ENCODE measurements at places on chromosomes 4 and X.

DNA sequence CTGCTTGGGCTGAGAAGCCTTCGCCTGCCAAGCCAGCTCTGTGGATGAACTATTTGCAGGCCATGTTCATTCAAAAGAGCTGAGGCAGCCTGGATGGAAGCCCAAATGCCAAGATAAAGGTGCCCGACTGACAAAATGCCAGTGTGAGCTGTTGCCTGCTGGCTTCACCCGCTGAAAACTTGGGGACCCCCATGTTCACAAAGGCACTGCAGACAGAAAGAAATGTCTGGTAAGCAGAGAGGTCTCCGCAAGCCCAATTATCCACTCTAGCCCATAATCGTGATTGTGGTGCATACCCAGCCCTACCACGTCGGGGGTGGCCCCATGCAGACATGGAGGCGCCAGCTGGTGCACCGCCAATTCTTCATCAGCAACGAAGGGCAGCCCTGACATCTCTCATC lies 13.0 kb upstream of the SMIM20 start:
- no peak for DNase-seq

- DNase-seq: no peak
These were observed 216.6 kb downstream of the DCTD start for GRCh38 chr4:182700362-182701160.

- no peak for DNase-seq
These were observed 2.8 kb downstream of the TIGD2 start for GRCh38 chr4:89114100-89114499.

GRCh38 chr4:142043509-142043908 lies 407.1 kb downstream of the IL15 start:
- DNase-seq: no peak

GRCh38 chr4:37812713-37813112 lies 13.8 kb upstream of the PGM2 start:
- no peak for DNase-seq

DNA sequence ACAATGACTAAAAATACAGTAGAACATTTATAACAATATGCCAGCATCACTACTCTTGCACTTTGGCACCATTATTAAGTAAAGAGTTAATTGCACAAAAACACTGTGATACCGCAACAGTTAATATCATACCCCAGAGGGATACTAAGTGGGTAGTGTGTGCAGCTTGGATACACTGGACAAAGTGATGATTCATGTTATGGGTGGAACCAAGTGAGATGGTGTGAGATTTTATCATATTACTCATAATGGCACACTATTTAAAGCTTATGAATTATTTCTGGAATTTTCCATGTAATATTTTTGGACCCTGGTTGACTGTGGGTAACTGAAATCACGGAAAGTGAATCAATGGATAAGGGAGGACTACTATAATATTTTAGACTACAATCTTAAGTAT lies 265.3 kb downstream of the PCDH18 start:
- no peak for DNase-seq

DNA sequence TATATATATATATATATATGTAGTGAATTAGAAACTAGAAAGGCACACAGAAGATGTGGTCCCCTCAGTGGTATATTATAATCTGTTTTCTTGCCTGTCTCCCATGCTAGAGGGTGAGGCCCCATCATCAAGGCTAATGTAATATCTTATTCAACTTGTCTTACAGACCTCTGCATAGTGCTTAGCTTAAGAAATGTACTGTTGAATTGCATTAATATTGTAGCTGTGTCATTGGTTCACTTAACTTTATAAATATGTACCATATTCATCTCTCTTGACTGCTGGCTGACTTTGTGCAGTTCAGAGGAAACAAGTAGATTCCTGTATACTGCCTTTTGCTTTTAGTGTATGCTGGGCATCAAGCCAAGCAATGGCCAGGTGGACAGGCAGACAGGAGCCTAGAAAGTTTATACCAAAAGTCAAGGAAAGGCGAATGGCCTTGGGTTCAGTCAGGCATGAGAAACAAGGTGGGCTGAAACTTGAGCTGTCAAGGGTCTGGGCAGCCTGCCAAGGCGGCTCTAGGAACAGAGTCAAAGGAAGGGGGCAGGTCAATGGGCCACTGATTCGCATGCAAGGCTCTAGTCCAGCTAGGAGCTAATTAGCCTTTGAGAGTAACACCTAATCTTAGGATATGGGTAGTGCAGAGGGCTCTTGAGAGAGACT lies 78.8 kb upstream of the LEF1 start:
- DNase-seq: no peak

GRCh38 chr4:32219306-32220075 lies 1499.3 kb downstream of the PCDH7 start:
- DNase-seq: no peak

DNA sequence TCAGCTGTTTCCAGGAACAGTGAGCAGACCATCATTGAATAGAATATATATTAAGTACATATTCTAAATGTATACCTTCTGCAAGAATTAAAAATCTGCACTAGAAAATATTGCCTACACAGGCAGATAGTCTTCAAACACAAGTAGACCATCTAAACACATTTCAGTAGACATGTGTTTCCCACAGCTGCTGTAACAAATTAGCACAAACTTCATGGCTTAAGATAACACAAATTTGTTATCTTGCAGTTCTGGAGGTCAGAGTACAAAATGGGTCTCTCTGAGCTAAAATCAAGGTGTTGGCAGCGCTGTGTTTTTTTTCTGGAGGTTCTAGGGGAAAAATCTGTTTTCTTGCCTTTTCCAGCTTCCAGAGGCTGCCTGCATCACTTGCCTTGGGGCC lies 42.7 kb downstream of the SH3RF1 start:
- DNase-seq: no peak

GRCh38 chr4:577499-578450 lies 1.7 kb upstream of the TMEM271 start:
- no peak for DNase-seq

DNA sequence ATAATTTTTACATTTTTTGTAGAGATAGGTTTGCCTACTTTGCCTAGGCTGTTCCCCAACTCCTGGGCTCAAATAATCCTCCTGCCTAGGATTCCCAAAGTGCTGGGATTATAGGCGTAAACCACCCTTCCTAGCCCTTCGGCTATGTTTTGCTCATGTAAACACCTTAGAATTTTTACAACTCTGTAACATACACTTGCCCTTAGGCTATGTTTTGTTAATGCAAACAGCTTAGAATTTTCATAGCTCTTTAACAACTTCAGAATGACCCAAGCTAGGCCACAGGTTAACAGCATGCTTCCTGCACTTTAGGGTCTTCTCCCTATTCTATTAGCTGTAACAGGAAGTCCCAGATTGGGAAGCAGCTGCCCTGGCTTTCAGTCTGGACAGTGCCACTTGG lies 24.2 kb downstream of the KLHL15 start:
- no peak for DNase-seq

GRCh38 chr4:27921231-27921630 lies 1060.6 kb downstream of the STIM2 start:
- no peak for DNase-seq

DNA sequence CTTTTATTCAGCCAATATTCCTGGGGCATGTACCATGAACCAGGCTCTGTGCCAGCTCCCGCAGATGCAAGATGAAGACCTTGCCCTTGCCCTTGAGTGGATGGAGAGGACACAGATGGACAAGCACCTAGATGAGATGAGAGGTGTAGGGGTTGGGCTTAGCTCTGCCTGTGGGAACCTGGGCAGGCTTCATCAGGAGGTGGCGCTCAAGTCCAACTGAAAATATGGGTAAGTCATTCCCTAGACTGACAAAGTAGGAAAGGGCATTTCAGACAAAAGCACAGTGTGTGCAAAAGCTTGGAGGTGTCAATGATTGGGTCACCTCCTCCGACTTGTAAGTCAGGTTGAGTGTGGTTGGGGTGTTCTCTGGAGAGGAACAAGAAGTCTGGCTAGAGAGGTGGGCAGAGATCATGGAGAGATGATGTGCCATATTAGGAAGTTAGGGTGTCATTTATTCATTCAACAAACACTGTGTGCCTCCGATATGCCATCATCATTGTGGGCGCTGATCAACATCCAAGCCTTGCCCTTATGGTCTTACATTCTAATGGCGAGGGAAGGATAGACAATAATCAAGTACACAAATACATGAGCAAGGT lies 64.6 kb downstream of the ANAPC4 start:
- peak; percentile 75 for DNase-seq

DNA sequence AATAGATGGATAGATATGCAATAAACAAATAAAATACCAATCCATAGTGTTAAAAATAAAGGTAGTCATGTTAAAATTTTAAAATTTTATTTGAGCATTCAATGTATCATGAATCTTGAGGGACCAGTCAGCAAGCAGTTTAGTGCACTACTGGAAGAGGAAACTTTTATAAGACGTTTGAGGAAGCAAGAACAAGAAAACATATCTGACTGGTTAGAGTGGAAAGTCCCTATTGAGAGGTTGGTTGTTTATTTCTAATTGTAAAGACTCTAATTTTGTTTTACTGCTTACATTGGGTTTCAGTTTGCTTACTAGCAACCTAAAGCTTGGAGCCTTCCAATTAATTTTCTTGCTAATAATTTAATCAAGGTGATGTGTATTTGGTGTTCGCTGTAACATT lies 786.2 kb downstream of the RAB28 start:
- DNase-seq: no peak

GRCh38 chrX:5458300-5458842 lies 770.3 kb downstream of the NLGN4X start:
- DNase-seq: peak; percentile 3

DNA sequence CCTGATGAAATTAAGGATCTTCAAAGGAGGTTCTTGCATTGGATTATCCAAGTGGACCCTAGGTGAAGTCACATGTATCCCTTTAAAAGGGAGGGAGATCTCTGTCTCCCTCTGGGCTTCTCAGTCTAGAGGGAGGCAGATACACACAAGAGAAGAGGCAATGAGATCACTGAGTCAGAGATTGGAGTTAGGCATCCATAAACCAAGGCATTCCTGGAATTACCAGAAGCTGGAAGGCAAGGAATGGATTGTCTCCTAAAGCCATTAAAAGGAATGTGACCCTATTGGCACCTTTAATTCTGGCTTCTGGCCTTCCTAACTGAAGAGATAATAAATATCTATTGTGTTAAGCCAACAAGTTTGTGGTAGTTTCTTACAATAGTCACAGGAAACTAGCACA lies 383.2 kb downstream of the PACRGL start:
- DNase-seq: no peak

DNA sequence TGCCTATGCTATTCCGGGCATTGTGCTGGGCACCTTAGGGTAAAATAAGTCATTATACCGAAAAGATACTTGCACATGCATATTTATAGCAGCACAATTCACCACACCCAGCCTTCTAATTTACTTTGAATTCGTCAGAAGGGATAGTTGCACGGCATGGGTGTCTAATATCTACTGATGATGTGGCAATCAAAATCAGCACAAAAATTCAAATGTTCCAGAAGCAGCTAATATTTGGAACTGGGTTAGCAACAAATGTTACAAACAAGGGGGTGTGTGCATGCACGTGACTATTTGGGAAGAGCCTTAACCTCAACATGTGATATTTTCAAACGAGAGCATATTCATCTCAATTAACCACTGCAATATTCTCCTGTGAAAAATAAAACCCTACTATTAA lies 79.7 kb upstream of the PRSS48 start:
- DNase-seq: no peak

DNA sequence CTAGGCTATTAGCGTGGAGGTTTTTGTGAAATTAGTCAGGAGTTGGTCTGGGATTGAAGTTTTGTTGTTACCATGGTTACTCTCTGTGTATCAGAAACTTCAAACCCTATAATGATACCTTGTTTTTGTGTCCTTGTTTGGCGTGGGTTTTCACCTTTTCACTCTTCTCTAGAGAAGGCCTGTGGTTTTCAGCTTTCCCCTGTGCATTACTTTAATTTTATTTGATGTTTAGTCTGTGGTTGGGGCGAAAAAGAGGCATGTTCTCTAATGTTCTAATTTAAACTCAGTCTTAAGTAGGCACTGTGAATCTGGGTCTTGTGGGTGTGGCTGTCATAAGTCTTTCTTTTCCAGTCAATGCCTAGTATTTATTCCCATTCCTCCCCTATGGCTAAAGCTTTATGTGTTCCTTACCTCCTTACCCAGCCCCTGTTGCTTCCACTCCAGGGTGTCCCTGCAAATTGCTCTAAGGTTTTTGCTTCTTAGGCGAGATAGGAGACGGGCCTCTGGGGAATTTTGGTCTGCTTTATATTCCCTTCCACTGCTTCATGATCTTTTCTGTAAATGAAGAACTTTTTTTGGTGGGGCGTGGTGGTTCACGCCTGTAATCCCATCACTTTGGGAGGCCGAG lies 326.3 kb upstream of the ZCCHC13 start:
- DNase-seq: no peak

DNA sequence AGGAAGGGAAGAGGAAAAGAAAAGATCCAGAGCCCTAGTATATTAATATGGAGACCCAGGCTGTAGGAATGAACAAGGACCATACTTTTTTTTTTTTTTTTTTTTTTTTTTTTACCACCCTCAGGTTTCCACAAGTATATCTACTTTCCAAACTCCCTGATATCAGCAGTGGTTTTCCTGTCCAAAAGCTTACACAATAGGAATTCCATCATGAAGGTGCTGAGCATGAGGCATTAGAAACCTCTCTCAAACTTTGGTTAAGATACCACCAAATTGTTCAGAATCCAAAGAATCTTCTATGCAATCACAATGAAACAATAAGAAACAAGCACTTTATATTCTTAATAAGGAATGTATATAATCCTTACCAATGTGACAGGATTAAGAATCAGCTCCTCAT lies 26.5 kb downstream of the RPS6KA3 start:
- DNase-seq: no peak

DNA sequence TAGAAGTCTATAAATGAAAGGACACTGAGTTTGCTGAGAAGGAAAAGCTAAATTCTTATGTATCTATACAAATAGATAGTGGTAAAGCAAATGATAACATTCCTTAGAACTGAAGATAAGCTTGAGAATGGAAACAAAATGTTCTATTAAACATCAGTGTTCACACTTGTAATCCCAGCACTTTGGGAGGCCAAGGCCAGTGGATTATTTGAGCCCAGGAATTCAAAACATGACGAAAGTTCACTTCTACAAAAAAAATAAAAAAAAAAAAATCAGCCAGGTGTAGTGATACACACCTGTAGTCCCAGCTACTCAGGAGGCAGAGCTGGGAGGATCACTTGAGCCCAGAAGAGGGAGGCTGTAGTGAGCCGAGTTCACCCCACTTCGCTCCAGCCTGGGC lies 199.8 kb downstream of the COMMD8 start:
- no peak for DNase-seq

DNA sequence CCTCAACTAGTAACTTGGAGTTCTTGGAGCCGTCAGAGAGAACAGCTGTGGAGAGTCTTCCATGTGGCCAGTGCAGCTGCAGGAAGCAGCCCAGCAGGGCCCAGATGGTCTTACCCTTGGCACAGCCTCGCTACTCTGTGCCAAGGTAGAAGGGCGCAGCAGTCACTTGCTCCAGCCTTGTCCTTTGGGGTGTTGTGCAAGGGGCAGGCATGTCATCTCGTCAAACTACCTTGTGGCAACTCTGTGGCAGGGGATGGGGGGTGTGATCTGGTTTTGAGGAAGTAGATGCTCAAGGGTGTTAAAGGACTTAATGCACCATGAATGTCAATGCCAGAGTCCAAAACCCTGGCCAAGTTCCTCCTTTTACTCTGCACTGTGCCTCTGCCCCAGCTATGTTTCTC lies 34.2 kb upstream of the TBC1D14 start:
- DNase-seq: no peak

GRCh38 chr4:95838192-95838591 lies 1.7 kb upstream of the PDHA2 start:
- DNase-seq: no peak

- no peak for DNase-seq
These were observed 19.1 kb downstream of the STARD8 start for GRCh38 chrX:68666580-68666979.
